ENCODE measurements at places on chromosomes 7 and 10.

- no peak for DNase-seq
These were observed 25.7 kb downstream of the IKZF1 start for GRCh38 chr7:50330254-50330653.

DNA sequence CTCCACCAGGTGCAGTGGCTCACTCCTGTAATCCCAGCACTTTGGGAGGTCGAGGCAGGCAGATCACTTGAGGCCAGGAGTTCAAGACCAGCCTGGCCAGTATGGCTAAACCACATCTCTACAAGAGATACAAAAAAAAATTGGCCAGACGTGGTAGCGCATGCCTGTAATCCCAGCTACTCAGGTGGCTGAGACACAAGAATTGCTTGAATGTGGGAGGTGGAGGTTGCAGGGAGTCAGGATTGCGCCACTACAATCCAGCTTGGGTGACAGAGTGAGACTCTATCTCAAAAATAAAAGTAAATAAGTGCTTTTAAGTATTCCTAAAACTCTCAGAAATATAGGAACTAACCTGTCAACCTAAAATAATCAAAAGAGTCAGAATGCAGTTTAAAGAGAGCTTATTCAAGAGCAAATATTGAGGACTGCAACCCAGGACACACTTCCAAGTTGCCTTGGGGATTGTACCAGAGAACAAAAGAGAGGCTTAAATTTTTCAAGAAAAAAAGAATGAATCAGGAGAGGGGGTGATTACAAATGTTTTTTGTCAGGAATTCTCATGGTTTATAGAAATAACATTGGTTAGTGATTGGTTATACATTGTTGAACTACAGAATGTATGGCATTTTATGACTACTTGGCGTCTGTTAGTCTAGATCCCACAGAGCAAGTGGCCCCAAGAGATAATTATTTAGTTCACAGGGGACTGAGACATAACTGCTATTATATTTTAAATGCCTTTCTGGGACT lies 33.2 kb upstream of the PPP1R9A start:
- peak; percentile 77 for DNase-seq

DNA sequence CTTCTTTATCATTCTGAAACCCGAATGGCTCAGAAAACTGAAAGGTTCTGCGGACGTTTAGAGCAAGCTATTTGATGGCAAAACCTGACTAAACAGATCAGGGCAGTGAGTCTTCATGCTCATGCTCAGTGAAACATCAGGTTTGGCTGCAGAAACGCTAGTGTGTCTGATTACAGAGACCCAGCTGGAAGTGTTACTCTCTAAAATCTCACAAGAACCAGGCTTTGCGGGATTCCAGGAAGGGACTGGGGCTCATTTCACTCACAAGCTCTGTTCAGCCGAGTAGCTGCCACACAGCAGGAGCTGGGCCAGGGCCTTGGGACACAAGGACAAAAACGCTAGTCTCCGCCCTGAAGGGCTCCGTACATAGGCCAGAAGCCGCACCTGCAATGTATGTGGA lies 2.9 kb downstream of the PITRM1 start:
- DNase-seq: no peak

GRCh38 chr7:147759327-147759943 lies 831.1 kb upstream of the C7orf33 start:
- DNase-seq: no peak

DNA sequence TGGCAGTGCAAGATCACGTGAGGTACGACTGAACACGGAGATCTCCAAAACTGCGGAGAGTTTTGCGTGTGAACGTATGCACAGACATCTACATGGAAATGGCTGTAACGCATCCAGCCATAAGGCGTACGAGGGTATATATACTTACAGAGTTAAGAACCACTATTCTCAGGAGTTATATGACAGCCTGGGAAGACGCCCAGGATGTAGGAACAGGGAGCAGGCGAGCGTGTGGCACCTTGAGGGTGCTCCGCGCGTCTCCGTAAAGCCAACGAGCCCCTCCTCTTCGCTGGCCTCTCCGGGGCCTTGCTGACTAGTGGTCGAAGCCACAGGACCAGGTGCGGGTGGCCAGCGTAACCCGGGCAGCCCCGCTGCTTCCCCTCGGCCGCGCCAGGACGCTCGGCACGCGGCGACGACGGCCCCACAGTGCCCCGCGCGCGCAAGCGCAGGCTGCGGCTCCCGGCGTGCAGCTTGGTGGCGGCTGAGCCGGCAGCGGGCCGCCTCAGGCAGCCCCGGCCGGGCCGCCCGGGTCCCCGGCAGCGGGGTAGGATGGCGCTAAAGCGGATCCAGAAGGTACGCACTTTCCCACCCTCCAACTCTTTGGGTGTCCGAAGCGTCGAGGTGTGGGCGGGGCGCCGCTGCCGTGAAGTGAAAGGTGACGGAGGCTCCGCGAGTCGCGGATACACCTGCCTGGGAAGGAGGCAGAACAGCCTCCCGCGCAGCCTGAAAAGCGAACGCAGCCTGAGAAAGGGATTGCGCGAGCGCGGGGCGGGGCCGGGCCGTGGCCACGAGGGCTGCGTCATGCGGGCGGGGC lies at the start of gene UBE2D4:
Gene UBE2D4 (plus strand): TSS at position 453 of the 814 bp plus-strand sequence. CDS start 97 bp downstream, at position 550.
- peak; percentile 63 for DNase-seq

GRCh38 chr10:104485632-104486031 lies 132.0 kb downstream of the CFAP58 start:
- no peak for DNase-seq
